ENCODE measurements at places on chromosomes 6 and 20.

- no peak for DNase-seq
These were observed 16.4 kb downstream of the GMDS start for GRCh38 chr6:2229039-2229438.

DNA sequence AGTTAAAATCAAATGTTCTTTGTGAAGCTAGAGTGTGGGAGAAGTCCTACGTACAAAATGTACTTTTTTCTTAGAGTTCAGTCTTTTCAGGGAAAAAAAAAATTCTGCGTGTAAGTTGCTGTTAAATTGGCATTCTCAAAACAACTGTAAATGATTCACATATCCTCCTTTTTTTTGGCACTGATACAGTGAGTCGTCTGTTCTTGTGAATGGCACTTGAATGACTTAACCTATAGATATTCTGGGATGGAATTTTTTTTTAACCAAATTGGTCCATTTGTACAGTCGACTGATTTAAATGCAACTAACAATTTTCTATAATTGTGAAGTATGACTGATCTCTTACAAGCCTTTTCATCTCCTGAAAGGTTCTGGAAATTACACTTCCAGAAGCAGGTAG is 5.5 kb upstream of the JAG1 start:
- DNase-seq: no peak

GRCh38 chr20:6651561-6651960 is 115.9 kb upstream of the BMP2 start:
- no peak for DNase-seq

GRCh38 chr6:129889580-129889979 is 28.5 kb upstream of the TMEM244 start:
- no peak for DNase-seq

GRCh38 chr6:80725156-80725930 is 618.9 kb downstream of the BCKDHB start:
- DNase-seq: no peak

GRCh38 chr20:2691127-2691526 is 1.5 kb upstream of the EBF4 start:
- no peak for DNase-seq

DNA sequence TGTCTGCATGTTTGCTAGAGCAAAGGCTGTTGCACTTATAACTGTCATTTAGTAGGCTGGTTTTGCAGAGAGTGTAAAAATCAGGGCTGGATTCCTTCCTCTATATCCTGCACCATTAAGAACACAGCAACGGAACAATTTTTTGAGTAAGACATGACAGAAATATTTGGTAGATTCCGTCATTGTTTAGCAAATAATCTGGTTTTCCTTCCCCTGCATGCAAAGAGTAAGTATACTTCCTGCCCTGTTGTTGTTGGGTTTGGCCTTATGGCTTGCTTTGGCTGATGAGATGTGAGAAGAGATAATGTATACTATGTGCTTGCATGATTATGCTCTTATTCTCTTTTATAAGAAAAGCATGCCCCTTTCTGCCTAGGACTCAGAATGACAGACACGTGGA is 23.8 kb downstream of the MANEA start:
- DNase-seq: no peak
